ENCODE measurements at places on chromosomes 6 and 20.

GRCh38 chr6:63553208-63553607, 19.1 kb upstream of the LOC128125822 start:
- peak; percentile 54 for DNase-seq

- peak; percentile 55 for DNase-seq
These were observed 27.9 kb downstream of the PPARD start for GRCh38 chr6:35370124-35370741.

DNA sequence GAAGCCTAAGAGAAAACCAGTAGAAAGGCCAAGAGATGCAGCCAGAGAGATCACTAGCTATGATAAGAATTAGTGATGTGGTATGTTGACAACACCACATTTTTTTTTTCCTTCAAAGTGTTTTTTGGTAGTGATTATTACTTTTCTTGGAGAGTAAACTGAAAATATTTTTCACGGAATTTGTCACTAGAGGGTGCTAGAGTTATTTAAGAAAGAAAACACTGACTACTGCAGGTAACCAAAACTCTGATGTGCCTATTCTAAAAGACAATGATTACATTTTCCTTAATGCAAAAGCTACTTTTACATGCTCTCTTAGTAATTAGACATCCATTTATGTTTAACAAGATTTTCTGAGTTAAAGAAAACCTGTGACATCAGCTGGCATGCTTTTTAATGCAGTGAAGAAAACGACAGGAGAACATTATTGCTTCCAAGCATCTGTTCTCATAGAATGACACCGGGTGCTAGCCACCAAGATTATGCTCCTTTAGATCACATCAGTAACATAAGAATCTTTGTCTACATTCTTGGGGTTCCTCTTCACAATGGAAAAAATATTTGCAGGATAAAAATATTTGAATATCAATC, 28.8 kb downstream of the RWDD2A start:
- no peak for DNase-seq

DNA sequence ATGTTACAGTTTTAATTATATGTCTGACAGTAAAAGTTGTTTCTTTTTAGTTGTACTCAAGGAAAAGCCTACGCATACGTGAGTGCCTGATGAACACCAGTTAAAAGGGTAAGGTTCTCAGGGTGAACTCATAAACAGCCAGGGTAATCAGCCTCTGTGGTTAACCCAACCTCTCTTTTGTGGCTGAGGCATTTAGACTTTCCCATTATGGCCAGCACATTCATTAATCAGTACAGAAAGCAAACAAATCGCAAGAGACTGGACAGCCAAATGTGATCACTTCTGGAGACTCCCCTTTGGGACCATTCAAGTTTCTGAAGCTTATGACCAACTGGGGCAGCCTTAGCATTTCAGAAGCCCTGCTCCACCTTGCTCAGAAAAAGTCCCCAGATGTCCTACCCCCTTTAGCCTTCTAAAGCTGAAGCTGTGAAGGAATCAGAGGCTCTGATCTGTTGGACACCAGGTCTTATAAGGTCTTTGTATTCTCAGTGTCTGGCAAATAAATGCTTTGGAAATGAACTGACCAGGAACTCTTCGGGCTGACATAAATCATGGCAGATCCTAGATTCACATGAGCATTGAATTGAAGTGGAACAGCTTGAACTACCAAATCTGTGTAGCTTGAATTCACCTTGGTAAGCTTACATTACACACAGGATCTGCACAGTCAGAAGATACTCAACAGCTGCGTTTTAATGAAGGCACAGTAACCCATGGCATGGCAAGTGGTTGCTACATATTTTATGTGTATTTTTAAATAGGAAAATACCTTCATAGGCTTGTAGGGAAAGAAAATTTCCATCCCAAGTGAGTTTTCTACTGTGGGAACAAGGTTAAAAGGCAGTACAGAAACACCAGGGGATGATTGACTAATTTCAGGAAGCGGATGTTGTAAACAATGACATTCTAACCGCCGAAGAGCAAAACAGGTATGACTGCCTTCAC, 18.7 kb downstream of the IL20RA start:
- no peak for DNase-seq

- no peak for DNase-seq
These were observed 124.0 kb downstream of the MMUT start for GRCh38 chr6:49339096-49339495.

- no peak for DNase-seq
These were observed 17.7 kb downstream of the AHCY start for GRCh38 chr20:34285450-34285849.

DNA sequence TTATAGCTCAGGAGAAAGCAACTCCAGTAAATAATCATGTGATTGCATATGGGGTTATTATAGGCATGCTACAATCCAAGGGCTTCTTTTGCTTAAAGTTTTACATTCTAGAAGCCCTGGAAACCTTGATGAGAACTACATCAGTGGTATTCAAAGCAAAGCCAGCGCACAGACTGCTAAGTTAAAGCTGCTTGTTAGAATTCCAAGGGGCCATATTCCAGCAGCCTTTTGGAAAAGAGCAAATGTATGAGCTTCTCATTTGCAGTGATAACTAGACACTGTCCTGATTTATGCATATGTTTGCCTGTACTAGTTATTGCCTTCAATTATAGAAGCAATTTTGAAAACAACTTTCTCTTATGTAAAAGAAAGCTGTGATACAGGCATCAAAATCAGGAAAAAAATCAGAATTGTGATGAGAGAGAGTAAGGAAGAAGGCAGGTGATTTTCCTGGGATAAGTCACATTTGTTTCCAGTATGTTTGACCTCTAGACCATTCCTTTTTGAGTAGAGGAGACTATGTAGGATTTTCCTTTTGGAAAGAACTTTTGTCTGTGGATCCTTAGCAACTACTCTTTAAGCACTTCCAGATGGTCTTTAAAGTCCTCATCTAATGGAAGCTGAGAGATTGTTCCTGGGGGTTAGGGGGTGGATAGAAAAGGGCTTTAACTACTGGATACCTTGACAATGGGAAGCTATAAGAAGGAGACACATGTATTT, 159.2 kb downstream of the PLCB4 start:
- no peak for DNase-seq

DNA sequence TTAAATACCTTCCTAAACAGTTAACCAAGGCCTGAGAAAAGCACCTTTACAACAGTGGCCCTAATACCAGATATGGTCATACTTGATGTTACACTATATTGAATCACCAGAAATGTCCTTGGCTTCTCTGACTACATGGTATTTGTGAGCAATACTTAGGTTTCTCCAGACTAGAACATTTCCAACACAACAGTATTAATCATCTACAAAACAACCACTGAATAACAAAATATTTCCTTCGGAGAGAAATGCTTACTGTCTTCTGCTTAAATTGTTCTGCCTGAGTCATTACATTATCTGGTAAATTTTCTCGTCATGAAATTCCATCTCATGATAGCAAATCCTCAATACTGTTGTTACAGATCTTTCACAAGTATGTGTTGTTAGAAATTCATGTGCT, 252.9 kb upstream of the RUNX2 start:
- DNase-seq: no peak

DNA sequence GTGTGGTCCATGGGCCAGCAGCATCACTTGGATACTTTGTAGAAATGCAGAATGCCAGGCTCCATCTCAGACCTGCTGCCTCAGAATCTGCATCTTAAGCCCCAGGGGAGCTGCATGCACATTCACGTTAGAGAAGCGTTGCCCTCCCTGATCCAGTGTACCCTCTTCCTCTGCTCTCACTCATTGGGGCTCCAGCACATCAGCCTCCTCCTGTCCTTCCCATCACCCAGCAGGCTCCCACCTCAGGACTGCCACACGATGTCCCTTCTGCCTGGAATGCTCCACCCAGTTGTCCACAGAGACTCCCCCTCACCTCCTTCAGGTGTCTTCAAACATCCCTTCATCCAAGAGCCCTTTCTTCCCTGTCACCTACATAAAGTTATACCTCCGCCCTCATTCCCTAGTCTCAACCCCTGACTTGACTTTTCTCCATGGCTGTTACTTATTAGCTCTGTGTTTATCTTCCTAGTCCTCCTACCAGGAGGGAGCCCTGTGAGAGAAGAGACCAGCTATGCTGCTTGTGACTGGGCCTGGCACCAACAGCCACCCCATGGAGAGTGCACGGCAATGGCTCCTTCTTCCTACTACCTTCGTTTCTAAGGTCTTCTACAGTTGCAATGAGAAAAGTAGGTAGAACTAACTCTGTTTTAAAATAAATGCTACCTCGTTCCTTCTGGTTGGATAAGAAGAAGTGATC, 3.3 kb upstream of the ACSS1 start:
- DNase-seq: no peak

DNA sequence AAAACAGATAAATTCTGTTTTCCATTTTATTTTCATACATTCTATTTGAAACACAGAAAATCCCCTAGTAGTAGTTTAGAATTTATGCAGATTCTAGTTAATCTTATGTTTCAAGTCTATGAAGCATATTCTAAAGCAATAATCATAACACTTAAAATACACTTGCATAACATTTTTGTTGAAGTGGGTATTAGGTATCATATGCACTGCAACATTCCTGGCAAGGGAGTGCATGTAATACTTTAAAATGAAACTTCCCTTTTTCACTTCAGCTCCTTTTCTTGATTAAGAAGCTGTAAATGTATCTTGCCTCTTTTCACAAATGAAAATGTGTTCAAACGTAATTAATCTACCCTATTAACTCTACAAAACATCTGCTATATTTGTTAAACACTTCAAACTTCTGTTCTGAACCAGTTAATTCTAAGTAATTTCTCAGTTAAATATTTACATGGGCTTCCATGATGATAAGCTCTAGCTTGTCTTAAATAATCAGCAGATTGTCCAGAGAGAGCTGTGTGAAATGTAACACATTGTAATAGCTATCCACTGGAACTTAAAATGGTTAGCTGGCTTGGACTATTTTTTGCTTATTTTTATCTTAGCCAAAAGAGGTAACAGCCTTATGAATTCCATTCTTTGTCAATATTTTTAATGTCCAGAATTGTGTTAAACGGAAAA, 192.8 kb downstream of the COL19A1 start:
- DNase-seq: no peak

GRCh38 chr6:165045631-165046030, 263.8 kb downstream of the C6orf118 start:
- DNase-seq: no peak

- no peak for DNase-seq
These were observed 523.0 kb upstream of the FLRT3 start for GRCh38 chr20:14860410-14860814.

- no peak for DNase-seq
These were observed 2.1 kb downstream of the BPIFB4 start for GRCh38 chr20:33081411-33082154.

DNA sequence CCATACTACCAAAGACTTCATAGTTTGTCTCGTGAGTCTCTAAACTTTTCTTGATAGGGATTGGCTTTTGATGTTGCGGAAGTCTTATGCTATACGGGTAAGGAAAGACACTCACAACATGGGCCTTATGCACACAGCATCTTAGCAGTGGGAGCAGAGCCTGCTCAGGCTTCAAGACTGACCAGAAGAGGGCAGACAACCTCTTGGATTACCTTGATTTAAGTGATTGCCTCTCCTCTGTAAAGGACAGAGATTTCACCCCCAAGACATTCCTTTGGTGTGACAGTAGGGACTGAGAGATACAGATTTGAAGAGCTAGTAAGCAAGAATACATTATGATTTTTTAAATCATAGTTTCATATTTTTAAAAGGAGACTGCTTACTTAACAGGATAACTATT, 71.0 kb upstream of the SAMD3 start:
- DNase-seq: peak; percentile 10

GRCh38 chr20:43961541-43962471, 47.2 kb downstream of the TOX2 start:
- no peak for DNase-seq

GRCh38 chr6:157556144-157556645, 175.2 kb downstream of the ZDHHC14 start:
- no peak for DNase-seq

GRCh38 chr6:13479206-13479800, 8.1 kb downstream of the GFOD1 start:
- DNase-seq: no peak

GRCh38 chr6:106939208-106939607, 35.3 kb downstream of the CD24 start:
- no peak for DNase-seq

- DNase-seq: no peak
These were observed 1283.3 kb upstream of the GJE1 start for GRCh38 chr6:140849456-140849855.

DNA sequence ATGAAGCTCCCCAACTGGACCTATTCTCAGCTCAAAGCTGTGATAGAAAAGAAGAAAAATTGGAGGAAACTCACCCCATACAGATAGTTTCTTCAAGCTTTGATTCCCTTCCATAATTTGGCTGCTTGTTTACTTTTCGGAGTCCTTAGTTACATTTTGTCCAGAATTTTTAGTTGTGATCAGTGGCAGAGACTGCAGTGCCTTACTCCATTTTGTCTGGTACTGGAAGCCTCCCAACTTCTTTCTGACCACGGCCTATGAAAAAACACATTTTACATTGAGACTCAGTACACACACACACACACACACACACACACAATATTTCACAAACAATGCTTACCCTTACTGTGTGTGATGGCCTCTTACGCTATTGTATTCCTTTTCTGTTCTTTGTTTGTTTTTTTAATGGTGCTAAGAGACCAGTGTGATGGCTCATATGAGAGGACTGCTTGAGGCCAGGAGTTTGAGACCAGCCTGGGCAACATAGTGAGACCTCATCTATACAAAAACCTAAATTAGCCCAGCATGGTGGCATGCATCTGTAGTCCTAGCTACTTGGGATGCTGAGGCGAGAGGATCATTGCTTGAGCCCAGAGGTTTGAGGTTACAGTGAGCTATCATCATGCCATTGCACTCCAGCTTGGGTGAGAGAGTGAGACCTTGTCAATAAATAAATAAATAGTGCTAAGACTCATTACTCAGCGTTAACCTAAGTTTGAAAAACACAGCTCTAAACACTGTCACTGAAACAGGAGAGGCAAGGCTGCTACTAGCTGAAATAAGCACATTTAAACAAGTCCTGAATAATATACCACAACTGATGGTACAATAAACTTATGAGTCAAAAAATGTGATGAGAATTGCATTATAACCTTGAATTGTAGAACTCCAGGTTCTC, 13.8 kb upstream of the RNF8 start:
- no peak for DNase-seq

DNA sequence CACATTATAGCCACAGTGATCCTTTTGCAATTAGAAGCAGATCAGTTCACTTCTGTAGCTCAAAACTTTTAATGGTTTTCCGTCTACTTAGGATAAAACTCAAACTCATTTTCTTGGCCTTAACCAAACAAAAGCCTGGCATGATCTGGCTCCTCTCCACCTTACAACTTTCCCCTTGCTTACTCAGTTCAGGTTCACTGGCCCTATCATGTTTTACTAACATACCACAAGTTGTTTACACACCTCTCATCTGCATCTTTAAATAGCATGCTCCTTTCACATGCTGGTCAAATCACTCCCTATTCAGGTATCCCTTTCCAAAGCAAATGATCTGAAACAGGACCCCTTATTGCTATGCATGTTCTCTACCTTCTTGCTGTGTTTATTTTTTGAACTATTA, 191.4 kb upstream of the FAM83B start:
- DNase-seq: no peak

- no peak for DNase-seq
These were observed 95.0 kb downstream of the TOX2 start for GRCh38 chr20:44009679-44009992.

Measured in GM19239 (cell line).